Bronchial epithelial cell (primary cell): ENCODE measurements at places on chromosomes 13 and 19. TPM values are rescaled to one million over a fixed set of nuclear protein-coding genes. Genes with fewer than 3 reads are reported as not detected.

DNA sequence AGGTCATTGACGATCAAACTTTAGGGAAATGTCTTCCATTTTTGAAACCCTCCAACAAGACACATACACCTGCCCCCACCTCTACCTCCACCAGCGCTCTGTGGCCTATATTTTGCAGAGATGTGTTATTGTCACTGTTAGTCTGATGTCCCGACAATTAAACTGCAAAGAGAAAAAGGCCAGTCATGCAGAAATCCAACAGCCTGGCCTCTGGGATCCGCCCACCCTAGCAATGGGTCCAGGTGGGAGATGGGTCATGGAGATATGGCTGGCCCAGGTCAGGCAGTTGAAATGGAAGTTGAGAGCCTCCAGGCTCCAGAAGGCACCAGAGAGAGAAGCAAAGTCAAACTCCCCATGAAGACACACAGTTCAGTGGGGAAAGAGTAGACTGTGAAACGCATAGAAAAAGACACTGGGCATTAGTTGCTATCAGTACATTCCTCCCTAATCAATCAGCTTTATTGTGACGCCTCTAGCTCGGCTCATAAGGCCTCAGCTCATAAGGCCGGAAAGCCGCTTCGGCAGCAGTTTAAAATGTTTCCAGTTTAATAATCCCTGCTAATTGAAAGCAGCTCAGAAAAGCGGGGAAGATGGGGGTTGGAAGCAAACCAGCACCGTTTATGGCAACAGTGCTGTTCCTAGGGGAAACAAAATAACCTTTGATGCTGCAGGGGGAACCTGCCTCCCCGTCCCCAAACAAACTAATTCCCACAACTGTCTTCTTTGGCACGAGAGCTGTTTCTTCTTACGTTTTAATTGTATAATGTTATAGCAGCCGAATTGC is 239.7 kb upstream of the ZNF507 start:
- no peak for DNase-seq

- no peak for DNase-seq
Observed at GRCh38 chr19:13097033-13097462, 5.6 kb downstream of the LYL1 start.

GRCh38 chr19:10404888-10405820 is 1.8 kb upstream of the CDC37 start:
- DNase-seq = no peak

DNA sequence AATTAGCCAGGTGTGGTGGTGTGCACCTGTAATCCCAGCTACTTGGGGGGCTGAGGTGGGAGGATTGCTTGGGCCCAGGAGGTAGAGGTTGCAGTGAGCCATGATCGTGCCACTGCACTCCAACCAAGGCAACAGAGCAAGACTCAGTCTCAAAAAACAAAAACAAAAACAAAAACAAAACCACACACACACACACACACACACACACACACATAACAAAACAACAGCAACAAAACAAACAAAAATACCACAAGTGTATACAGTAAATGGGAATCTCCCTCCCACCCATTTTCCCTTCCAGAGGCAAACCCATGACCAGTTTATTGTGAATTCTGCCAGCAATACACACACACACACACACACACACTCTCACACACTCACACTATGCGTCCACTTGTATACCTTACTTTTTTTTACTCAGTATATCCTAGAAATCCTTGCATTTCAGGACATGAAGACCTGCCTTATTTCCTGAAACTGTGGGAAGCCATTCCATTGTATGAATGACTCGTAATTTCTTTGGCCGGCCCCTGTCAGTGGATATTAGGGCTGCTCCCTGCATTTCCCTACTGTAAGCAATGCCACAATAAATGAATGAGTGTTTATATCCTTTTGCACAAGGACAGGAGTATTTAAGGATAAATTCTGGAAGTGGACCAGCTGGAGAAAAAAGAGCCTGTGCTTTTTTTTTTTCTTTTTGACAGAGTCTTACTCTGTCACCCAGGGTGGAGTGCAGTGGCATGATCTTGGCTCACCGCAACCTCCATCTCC is 6.9 kb upstream of the PLEKHF1 start:
- DNase-seq = no peak

OR7A10 gene
- not detected in 2 replicates for total RNA-seq

SIX5 gene
- 1.7 and 2.1 TPM in 2 replicates for total RNA-seq
